Body of pancreas (tissue), 4 donors: ENCODE measurements at places on chromosomes 1 and 21. TPM values are rescaled to one million over a fixed set of nuclear protein-coding genes. Genes with fewer than 3 reads are reported as not detected.

DNA sequence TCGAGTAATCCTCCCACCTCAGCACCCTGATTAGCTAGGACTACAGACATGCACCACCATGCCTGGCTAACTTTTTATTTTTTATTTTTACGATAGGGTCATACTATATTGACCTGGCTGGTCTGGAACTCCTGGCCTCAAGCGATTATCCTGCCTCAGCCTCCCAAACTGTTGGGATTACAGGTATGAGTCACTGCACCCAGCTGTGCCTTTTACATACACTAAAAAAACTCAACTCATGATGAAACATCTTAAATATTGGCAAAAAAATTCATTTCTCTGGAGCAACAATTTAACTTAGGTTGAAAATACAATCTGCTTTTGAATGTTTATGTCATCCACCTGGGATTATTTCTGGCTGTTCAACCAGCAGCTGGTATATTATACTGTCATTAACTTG is 598.3 kb upstream of the ZP4 start:
- DNase-seq = no peak

- DNase-seq = no peak
These were observed 59.0 kb downstream of the ERI3 start for GRCh38 chr1:44296086-44296485.

DNA sequence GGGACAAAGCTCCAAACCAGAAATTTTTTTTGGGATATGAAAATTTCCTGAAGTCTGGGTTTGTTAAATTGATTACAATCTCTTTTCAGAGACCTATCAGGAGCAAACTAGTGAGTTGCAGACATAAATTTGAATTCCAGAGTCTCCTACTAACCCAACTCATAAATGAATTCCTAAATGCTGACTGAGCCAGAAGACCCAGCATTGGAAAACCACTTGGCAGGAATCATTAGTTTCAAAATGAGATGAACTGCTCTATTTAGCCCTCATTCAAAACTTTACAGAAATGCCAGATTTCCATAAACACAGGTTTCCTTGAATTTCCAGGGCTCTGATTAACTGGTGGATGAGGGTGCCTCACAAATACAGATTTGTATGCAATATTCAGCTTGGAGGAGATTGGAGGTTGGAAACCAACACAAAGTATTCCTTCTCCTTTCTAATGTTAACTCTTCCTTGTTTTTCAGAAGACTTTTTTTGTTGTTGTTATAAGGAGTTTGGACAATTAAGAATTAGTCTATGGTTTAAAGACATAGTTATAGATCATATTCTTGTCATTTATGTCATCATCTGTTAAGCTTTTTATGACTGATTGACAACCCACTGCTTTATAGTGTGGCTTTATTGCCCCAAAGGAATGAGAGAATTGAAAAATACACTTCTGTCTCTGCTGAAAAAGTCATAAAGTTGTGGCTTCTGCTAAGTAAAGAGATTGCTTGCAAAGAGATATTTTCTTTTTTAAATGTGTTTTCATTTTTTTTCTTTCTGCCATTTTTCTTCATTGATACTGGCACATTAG is 222.8 kb downstream of the HLX start:
- no peak for DNase-seq

AIM2 gene
- total RNA-seq = not detected

DNA sequence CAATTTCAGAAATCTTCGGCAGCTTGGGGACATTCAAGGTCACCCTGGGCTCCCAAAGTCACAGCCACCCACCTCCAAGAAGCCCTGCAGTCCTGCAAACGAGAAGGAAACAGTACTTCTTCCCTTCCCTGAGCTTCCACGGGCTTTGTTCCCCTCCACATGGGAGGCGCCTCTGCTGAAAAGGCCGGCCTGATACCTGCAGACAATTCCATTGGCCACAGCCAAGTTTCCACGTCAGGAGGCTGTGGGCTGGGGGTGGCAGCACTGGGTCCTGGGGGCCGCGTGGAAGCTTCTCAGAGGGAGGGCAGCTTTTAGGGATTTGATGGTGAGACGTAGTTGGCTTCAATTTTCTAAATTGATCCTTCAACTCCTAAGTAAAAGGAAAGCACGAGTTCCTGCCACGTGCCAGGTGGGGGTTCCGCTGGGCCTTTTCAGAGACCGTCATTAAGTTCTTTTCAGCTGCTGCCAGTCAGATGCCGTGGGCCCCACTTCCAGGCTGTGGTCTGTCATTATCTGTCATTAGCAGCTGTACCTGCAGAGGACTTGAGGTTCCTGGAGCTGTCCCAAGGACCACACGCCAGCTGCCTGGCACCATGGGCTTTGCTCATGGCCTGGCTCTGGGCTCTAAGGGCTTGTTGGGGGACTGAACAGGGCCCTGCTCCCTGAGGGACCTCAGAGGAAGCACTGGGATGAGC is 98.7 kb downstream of the CRYAA start:
- DNase-seq = no peak

DNA sequence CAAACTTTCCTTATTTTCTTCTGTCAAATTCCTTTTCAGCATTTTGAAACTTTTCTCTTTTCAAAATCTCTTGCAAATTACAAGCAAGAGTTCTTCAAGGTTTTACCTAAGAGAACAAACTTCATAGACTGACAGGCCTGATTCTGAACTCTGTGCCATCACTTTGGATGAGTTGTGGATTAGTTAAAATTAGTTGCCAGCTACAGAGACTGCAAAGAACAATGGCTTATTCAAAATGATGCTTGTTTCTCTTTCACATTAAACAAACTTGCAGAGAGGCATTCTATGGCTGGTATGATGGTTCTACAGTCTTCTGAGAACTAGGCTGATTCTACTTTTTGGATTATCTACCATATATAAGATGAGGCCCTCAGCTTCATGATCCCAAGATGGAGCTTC is 3.8 kb downstream of the LRRC8B start:
- DNase-seq = no peak

DNA sequence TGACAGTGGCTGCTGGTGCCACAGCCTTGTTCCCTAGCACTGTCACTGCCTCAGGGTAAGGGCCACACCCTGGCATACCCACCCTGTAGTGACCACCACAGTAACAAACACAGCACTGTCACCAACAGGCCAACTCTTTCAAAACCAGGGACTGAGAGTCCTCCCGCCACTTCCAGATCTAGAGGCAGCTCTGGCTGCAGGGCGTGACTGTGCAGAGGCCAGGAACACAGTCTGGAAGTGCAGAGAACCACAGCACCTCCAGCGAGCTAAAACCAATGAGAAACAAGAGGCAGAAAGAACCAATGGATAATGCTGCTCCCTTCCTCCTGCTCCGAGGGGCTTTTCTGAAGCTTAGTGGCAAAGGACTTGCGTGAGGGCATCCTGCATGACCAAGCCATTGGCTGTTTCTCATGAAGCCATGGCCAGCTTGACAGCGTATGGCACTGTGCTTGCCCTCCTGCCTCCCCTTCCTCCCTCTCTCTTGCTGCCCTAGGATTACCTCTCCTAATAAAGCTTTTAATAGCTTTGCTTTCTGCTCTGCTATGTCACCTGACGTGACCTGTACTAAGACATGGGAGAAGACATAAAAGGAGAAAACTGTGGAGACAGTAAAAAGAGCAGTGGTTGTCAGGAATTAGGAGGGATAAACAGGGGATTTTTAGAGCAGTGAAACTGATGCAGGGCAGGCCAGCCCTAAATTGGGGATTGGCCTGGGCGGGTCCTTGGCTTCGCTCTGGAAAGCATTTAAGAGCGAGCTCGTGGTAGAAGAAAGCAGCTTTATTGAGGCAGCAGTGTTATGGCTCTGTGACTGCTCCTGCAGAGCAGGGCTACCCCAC is 7.2 kb downstream of the PARP1 start:
- no peak for DNase-seq

FCRL2 gene
- not detected for total RNA-seq

UBR4 gene
- 87.4 TPM for total RNA-seq

VWA5B1 gene
- not detected for total RNA-seq

GRCh38 chr1:183218971-183219615 is 33.0 kb downstream of the LAMC2 start:
- DNase-seq = peak; percentile 10

DNA sequence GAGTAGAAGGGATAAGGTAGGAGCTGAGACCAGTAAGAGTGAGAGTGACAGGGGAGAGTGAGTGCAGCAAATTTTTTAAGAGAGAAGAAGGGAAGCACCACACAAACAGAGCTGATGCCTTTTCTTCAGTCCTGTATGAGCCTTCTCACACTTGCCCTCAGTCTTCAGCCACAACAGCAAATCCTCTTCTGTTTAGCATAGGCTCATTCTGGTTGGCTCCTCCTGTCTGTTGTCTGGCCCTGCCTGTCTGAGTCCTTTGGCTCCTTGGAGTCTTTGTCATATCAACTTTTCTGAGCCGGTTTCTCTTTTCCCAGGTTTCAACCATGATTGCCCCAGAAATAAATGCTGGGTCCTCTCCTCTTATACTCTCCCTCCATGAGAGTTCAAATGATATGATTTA is 12.7 kb upstream of the CASQ1 start:
- no peak for DNase-seq

- DNase-seq = no peak
These were observed 11.0 kb downstream of the SLC2A5 start for GRCh38 chr1:9058465-9058864.

DNA sequence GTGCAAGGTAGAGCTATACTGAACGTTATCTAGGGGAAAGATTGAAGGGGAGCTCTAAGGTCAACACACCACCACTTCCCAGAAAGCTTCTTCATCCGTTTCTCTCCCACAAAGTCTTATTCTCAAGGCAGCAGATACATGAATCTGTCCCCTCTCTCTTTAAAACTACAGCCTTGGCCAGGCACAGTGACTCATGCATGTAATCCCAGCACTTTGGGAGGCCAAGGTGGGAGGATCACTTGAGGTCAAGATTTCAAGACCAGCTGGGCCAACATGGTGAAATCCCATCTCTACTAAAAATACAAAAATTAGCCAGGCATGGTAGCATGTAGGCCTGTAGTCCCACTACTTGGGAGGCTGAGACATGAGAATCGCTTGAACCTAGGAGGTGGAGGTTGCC is 8.1 kb downstream of the CYP4X1 start:
- no peak for DNase-seq

GRCh38 chr1:63615768-63616420 is 22.7 kb downstream of the PGM1 start:
- DNase-seq = peak; percentile 74

KRTAP19-1 gene
- not detected for total RNA-seq

LY9 gene
- total RNA-seq = 0.33 TPM

TFF3 gene
- total RNA-seq = 16.3 TPM

FLG2 gene
- not detected for total RNA-seq

CTNNBIP1 gene
- total RNA-seq = 24.6 TPM

LRRC7 gene
- 1.3 TPM for total RNA-seq

DNA sequence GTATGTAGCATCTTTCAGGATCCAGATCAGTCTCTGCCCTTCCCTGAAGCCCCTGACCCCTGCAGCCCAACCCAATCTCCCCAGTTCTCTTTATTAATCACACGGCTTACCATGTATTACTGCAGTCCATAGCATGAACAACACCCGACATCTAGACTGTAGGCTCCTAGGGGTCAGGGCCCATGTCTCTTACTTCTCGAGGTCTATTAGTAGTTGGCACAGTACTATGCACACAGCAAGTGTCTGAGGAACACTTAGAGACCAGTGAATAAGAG is 27.1 kb downstream of the CAMK1G start:
- no peak for DNase-seq

ZFP69B gene
- total RNA-seq = 1.8 TPM

RAB42 gene
- 2.9 TPM for total RNA-seq

DRAXIN gene
- not detected for total RNA-seq

DNA sequence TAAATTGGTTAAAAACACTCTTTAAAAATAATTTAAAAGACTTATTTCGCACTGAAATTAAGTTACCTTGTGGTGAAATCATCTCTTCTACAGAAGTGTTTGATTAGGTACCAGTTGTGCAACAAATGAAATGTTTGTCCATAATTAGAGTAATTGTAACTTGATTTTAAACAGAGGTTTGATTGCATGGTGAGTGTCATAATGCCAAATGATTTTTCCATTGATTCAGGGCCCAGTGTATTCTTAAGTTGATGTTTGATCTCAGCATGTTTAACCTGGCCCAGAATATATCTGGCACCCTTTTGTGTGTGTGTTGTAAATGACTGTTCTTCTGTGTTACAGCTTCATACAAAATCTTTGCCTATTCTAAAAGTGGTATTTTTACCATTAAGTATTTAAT is 28.5 kb downstream of the LRRC8B start:
- peak; percentile 31 for DNase-seq
